Stimulated activated CD8-positive, alpha-beta memory T cell treated with anti-CD3 and anti-CD28 coated beads, Interleukin-4, amount 100 ng/mL, for 4 hours (primary cell): ENCODE measurements at places on chromosomes 2 and 18.

DNA sequence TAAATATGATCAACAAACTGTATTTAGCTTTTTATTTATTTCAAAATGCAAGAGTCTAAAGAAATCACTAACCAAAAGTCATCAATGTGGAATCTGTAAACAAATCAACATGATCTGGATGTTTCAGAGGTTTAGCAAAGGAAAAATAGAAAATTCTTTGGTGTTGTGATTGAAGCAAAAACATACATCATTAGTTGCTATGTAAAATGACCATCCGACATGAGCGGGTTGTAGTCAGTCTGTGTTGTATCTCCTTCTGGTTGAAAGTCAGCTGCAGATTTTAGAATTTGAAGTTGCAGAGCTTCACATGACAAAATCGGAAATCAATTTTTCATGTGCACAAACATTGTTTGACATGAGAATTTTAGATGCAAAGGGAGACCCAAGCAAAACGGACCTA lies 63.2 kb downstream of the IRS1 start:
- DNase-seq, result no peak

DNA sequence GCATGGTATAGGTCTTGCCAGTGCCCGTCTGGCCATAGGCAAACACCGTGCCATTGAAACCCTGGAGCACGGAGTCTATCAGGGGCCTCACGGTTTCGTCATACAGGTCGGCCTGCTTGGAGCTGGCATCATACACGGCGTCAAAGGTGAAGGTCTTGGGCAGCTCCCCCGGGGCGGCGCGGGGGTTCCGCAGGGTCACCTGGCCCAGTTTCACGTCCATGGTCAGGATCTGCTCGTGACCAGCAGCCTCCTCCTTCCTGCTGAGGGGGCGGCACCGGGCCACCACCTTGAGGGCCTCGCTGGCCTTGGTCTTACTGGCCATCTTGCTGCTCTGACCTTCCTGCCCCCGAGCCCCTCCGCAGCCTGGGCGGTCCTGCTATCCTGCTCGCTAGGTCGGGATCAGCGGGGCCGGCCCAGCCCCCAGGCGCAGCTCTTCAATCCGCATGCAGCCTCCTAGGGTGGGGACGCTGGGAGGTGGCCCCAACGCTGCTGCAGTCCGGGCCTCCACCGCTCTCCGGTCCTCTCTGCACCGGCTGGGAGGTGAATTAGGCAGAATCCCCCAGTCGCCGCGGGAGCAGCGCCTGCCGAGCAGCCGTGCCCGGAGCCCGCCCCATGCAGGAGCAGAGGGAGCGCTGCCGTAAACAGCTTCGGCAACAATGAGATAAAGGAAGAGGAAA lies 563 bp downstream of the KIF3C start:
- DNase-seq, result no peak

DNA sequence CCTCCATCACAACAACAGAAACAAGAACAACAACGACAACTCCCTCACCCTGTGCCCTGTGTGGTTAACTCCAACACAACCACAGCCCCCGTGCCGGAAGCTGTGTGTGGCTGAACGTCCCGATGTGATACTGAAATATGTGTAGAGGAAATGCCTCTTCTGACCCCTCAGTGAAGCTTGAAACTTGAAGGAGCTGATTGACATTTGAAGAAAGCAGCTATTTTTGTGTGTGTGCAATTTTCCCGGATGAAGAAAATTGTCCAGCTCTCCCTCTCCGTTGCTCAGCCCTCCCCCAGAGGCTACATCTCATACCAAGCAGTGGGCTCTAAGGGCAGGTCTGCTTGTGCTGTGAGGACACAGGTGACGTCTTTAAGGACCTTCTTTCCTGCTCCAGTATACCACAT lies 173.8 kb downstream of the ICOS start:
- peak; percentile 25 for DNase-seq

- no peak for DNase-seq
These were observed 178.7 kb downstream of the ALK start for GRCh38 chr2:29742656-29743055.

DNA sequence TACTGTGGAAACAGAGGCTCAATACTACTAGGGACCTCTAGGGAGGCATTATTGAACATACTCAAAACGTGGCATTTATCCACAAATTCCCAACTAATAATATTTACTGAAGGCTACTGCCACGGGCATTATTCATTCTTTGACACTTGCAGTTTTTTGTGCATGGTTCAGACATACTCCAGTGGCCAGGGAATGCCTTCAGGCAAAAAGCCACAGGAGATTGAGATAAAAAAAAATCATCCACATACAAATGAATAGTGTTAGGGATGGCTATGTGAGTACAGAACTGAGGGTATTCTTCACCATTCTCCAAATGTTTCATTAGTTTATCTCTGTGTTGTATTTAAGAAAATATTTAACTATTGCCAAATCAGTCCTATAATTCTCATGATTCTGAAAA lies 974.9 kb upstream of the PIK3C3 start:
- no peak for DNase-seq

GRCh38 chr2:205375461-205376448 lies 306.5 kb upstream of the NRP2 start:
- DNase-seq, result no peak

DNA sequence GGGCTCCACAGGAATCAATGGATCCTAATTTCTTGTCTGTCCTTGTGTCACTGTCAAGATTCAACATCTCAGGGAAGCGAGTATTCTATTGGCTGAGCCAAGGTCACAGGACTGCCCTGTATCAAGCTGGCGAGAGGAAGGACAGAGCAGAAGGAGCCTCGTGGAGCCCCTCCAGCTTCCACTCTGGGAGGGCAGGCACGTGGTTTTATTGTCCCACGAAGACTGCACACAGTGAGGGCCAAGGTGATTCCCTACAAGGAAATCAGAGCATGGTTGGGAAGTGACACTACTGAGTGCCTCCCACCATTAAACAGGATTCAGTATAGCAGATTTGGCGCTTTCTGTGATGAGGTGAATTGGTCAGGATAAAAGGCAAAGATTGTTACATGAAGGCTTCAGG lies 302.4 kb upstream of the CXCR4 start:
- no peak for DNase-seq

DNA sequence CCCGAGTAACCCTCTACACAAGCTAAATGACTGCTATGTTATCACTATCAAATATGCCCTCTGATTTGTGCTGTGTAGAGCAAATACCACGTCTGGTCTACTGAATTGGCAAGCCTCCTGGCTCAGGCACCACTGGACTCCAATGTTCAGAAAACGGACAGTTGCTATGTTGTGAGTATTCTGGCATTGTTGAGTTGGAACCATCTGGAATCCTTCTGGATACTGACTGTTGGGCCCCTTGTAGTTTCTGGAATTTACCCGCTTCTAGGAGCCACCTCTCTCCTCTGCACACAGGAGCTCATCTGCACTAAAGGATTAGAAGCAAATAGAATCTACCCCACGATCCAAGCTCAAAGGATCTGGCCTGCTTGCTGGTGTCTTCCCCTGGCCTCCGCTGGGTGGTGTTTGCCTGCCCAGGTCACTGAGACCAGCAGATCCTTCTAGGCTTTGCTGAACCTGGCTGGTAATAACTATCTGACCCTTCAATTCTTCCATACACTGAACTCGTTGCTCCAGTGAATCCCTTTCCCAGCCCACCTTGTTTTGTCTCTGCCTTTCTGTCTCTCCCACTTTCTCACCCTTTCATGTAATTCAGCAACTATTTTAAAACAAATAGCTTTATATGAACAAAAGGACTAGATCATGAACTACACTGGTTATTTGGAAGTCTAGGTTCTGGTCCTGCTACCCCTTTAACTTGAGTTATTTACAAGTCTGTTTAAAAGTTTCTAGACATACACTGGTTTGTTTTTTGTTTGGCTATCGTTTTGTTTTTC lies 2.1 kb upstream of the HAAO start:
- no peak for DNase-seq

- no peak for DNase-seq
These were observed 38.1 kb downstream of the SCN2A start for GRCh38 chr2:165277295-165277694.

DNA sequence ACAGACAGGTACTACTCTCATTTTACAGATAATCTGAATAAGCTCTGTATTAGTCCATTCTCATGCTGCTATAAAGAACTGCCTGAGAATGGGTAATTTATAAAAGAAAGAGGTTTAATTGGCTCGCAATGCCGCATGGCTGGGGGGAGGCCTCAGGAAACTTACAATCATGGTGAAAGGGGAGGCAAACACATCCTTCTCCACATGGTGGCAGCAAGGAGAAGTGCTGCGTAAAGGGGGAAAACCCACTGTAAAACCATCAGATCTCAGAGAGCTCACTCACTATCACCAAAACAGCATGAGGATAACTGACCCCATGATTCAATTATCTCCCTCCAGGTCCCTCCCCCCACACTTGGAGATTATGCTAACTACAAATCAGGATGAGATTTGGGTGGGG lies 254.4 kb downstream of the KCNE4 start:
- DNase-seq, result no peak

GRCh38 chr2:158142165-158142564 lies 40.5 kb downstream of the UPP2 start:
- no peak for DNase-seq
